Stimulated activated effector memory CD8-positive, alpha-beta T cell treated with anti-CD3 and anti-CD28 coated beads, Interleukin-12 subunit alpha, Interleukin-12 subunit beta, amount 100 ng/mL, for 72 hours (primary cell): ENCODE measurements at places on chromosomes 3 and 15.

GRCh38 chr3:3053974-3054373, 56.2 kb downstream of the IL5RA start:
- DNase-seq = no peak

DNA sequence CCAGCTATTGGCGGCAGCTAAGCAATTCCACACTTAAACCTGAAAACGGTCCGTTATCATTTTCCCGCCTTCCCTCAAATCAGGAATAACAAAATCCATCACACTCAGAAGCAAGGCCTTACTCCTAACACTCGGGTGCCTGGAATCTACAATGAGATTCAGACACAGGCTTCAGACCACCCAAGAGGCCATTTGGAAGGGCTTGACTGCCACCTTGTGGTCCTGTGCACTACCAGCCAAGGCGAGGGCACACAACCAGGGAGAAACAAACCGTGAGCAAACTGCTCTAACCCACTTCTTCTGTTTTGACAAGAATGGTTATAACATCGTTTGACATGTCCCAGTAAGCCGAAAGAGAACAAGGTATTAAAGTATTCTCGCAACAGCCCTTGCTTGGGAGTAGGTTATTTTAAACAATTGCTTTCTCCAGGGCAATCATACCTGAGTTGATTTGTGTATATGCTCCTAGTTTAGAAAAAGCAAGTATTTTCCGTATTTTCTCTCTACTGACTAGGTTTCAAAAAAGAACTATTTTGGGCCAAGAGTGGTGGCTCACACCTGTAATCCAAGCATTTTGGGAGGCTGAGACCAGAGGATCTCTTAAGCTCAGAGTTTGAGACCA, 40.1 kb upstream of the TAFA4 start:
- DNase-seq = peak; percentile 73

DNA sequence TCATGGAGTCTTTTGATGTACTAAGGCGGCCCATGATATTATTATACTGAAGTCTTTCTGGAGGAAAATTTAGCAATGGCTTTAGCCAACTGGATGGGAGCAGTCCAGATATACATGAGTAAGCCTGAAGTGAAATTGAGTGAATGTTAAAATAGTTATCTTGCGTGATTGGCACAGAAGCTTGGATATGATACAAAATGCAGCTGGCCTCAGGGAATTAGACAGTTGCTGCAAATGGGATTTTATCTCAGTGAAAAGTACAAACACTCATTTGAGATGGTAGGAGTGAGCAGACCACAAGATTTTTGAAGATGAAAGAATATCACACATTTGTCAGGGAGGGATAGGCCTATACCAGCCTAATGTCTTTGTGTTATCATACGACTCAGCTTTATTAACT, 8.9 kb downstream of the LMOD3 start:
- no peak for DNase-seq

DNA sequence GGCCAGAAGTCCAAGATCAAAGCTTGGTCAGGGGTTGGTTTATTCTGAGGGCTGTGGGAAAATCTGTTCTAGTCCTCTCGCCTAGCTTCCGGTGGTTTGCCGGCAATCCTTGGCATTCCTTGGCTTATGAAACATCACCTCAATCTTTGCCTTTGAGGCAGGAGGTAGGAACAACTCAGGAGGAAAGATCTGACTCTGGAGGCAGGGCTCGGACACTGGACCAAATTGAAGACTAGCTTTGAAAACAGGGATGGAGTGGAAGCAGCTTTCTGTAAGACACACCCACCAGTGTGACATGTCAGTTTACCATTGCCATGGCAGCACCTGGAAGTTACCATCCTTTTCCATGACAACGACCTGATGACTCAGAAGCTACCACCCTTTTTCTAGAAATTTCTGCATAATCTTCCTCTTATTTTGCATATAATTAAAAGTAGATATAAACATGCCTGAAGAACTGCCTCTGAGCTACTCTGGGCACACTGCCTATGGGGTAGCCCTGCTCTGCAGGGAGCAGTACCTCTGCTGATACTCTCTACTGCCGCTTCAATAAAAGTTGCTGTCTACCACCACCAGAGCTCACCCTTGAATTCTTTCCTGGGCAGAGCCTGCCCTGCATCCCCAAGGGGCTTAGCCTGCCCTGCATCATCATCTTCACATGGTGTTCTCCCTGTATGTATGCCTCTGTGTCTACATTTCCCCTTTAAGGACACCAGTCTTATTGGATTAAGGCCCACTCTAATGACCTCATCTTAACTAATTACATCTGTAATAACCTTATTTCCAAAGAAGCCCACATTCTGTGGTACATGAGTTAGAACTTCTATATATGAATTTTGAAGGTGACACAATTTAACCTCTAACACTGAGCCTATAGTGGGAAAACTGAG, 38.3 kb upstream of the TM4SF4 start:
- DNase-seq = no peak

DNA sequence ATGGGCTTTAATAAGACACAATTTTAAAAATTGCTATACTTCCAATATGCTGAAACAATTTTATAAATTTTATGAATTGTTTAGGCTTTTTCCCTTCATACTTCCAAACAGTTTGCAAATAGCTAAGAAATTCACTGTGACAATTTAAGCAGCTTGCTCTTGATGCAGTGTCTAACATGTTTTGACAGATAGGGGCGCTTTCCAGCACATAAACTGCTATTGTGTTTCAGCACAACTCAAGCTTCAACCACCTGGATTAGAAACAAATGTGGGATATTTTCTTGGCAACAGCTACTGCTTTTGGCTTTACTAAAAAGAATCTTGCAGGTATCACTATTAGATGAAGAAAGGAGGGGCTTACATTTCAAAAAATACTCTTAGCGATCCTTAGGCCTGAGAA, 565.8 kb upstream of the DPPA4 start:
- no peak for DNase-seq

- no peak for DNase-seq
These were observed 209.0 kb downstream of the EFHB start for GRCh38 chr3:19725000-19725399.

GRCh38 chr3:188534633-188535032, 380.7 kb downstream of the LPP start:
- no peak for DNase-seq

DNA sequence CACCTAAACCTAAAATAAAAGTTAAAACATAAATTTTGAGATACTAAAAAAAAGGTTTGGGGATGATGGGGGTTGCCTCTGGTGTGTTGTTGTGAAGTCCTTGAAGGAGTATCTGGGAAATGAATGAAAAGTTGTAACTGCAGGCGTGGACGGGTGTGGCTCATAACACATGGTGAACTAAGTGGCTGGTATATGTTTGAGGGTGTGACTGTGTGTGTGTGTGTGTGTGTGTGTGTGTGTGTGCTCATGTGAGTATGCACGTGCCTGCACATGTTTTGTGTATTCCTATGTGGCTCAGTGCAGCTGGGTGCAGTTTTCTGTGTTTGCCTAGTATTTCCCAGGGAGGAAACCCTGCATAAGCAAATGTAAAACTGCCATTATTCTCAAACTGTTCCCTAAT, 229.9 kb upstream of the TRIM42 start:
- no peak for DNase-seq

DNA sequence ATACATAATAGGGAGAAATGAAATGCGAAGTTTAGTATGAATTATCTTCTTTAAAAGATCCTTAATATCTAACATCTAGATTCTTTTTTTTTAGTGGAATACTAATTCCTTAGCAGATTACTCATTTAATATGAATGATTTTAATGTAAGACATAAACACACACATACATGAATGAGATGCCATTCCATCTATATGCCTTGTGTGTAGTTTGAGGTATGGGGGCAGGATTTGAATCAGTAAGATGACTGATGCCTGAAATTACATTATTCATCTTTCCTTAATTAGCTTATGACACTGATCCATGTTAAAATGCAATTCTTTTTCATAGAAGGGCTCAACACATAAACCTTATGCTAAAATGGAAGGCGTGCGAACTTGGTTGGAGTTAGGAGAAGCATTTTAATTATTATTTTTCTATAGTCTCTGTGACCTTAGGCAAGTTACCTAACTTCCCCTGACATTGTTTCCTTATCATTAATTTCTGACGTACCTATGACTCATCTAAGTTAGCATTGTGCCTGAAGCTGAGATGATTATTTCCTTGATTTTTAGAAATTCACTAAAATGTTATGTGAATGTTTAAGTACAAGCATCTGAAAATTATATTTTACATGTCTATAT, 10.8 kb upstream of the BNIP2 start:
- no peak for DNase-seq

DNA sequence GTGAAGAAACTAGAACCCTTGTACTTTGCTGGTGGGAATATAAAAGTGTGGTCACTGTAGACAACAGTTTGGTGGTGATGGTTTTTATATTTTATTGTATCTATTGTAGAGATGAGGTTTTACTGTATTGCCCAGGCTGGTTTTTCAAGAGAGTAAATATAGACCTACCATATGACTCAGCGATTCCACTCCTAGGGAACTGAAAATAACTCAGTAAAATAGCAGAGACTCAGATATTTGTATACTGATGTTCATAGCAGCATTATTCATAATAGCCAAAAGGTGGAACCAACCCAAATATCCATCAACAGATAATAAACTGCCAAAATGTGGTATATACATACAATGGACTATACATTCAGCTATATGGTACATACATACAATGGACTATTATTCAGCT, 68.8 kb upstream of the IL12A start:
- DNase-seq = no peak

DNA sequence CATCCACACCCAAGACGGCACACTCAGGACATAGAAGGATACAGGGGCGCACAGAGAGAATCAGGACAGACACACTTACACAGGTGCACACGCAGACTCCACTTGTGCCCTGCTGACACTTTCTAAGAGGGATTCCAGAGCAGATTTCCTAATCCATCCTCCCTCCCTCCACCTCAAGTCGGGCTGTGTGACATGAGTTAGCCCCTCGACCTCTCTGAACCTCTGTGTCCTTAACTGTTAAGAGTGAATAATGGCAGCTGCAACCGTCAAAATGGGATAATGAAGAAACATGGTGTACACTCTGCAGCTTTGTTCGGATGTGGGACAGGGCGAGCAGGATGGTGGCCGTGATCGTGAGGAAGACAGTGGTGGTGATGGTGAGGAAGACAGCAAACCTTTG, 100.1 kb downstream of the CPN2 start:
- no peak for DNase-seq

DNA sequence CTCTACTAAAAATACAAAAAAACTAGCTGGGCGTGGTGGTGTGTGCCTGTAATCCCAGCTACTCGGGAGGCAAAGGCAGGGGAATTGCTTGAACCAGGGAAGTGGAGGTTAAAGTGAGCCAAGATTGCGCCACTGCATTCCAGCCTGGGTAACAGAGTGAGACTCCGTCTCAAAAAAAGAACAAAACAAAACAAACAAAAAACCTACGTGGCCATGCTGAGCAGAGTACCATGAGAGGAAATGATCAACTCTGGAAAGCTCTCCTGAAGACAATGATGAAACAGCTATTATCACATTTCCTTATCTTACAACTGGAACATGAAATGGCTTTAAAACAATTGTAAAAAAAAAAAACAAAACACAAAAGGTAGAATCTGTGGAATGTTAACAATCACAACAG, 75.2 kb downstream of the CHSY1 start:
- no peak for DNase-seq

GRCh38 chr3:106333911-106334618, 465.3 kb upstream of the CBLB start:
- no peak for DNase-seq

GRCh38 chr3:62587169-62587568, 213.8 kb upstream of the FEZF2 start:
- no peak for DNase-seq

DNA sequence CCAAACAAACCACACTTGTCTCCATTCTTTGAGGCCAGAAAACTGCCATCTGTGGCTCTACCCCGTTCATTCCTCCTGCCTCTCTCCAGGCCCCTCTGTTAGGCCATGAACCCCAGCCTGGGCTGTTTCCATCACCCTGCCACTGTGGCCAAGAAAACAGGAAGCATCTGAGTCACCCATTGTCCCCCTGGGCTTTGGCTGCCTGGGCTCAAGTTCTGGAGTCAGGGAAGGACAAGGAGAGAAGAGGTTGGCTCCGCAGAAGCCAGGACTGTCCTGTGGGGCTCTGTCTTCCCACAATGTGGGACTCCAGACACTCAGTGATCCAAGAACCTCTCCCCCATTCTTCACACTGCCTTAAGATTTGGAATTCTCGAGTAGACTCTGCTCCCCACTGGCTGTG, 14.8 kb upstream of the LCTL start:
- DNase-seq = no peak

DNA sequence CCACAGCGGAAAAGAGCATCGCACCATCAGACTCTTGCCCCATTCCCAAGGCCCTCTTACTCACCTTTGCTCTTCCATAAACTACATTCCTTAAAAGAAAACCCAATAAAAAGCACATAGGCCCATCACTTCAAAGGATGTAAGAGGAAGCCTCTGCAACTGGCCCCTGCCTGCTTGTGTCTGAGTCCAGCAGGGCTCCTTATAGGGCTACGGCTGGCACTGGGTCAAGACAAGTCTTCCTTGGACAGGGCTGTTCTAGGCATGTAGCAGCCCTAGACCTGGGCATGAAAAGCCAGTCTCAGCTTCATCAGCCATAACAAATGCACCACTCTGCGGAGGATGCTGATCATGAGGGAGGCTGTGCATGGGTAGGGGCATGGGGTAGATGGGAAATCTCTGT, 218.3 kb downstream of the NTRK3 start:
- no peak for DNase-seq

DNA sequence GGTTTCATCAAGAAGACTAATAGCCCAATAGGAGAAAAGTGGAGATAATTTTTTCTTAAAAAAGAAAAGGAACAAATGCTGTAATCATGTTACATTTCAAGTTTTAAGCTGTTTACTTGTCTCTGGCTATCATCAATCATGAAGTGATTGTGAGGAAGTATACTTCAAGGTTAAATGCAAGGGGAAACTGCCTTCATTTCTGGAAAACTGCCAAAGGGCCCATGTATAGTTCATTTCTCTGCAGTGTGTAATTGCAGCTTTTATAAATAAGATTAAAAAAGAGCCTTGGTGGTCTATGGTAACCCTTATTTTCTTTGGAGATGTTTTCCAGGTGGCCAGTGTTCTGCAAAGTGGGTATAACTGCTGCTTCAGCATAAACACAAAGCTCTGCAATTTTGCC, 101.9 kb downstream of the GRM7 start:
- no peak for DNase-seq

DNA sequence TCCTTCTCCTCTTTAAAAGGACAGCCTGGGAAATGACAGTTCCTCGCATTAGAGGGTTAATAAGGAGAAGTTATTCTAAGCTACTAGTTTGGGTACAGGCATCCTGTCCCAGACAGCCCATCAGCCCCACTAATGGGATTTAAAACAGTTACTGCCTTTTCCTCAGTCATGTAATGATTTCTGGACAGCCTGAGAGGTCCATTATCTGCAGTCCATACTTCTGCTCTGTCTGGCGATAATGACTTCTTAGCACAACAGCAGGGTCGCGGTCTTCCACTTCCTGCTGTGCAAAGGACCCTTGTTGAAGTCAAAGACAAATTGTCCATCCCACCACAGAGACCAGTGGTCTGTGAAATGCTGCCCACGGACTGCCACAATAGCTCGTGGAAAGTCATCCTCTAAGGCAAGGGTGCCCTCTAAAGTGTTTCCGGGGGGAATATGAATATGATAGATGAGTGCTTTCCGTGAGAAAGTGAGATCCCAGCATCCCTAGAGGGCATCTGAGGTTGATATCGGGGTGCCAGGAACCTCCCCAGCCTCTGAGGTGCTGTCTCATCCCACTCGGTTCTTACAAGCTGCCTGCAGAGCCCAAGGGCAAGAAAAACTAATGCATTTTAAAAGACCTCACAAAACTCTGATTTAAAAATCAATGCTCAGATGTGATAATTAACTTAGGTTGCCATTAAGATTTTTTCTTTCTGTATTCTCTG, 100.7 kb downstream of the SHOX2 start:
- no peak for DNase-seq

GRCh38 chr15:69794645-69795469, 302.9 kb downstream of the TLE3 start:
- no peak for DNase-seq
